ENCODE measurements at places on chromosomes 12 and 14. TPM values are rescaled to one million over a fixed set of nuclear protein-coding genes. Genes with fewer than 3 reads are reported as not detected.

INSM2 gene
- total RNA-seq: not detected

KRT71 gene
- total RNA-seq: not detected

RDH16 gene
- total RNA-seq: 0.44 TPM

KCNA5 gene
- not detected for total RNA-seq

ZNF641 gene
- 50.3 TPM for total RNA-seq

MANSC4 gene
- total RNA-seq: not detected

SPTB gene
- total RNA-seq: 0.12 TPM

STAC3 gene
- total RNA-seq: 6.2 TPM

TSPAN19 gene
- not detected for total RNA-seq

SLC25A21 gene
- total RNA-seq: not detected

ACOT4 gene
- total RNA-seq: 0.69 TPM

RAPGEF3 gene
- 1.3 TPM for total RNA-seq

PTPRR gene
- total RNA-seq: not detected

TSPAN8 gene
- total RNA-seq: not detected

EPYC gene
- not detected for total RNA-seq

RNASE7 gene
- total RNA-seq: not detected

SDR9C7 gene
- not detected for total RNA-seq

ATP5F1B gene
- total RNA-seq: 317 TPM

HOXC9 gene
- not detected for total RNA-seq

DACT1 gene
- total RNA-seq: 12.1 TPM

MED6 gene
- 67.1 TPM for total RNA-seq

FAM186B gene
- 0.24 TPM for total RNA-seq

CLEC1A gene
- total RNA-seq: not detected

ESR2 gene
- total RNA-seq: 0.15 TPM

FZD10 gene
- total RNA-seq: not detected

SLC10A1 gene
- total RNA-seq: not detected

GUCY2C gene
- not detected for total RNA-seq

SLC6A15 gene
- total RNA-seq: not detected

SERPINA4 gene
- not detected for total RNA-seq

DTX3 gene
- 42.5 TPM for total RNA-seq

CDCA3 gene
- 56.8 TPM for total RNA-seq

PLEKHG7 gene
- total RNA-seq: 0.56 TPM

ITGA7 gene
- 1.8 TPM for total RNA-seq

EGLN3 gene
- total RNA-seq: 1.3 TPM

RD3L gene
- not detected for total RNA-seq

TOMM20L gene
- not detected for total RNA-seq

PTPRO gene
- 8.5 TPM for total RNA-seq

CD4 gene
- 246 TPM for total RNA-seq

LRFN5 gene
- not detected for total RNA-seq

ARHGDIB gene
- 1,310 TPM for total RNA-seq
